ENCODE measurements at places on chromosomes 6 and 20. TPM values are rescaled to one million over a fixed set of nuclear protein-coding genes. Genes with fewer than 3 reads are reported as not detected.

Gene CCN5
- total RNA-seq = not detected

Gene SLC25A27
- 3.3 TPM for total RNA-seq

Gene DCBLD1
- total RNA-seq = 21.3 TPM

Gene PCK1
- total RNA-seq = not detected

Gene MEP1A
- not detected for total RNA-seq

Gene PLA2G7
- 0.16 TPM for total RNA-seq

Gene INSM1
- total RNA-seq = not detected

Gene LGSN
- total RNA-seq = not detected

Gene SSTR4
- not detected for total RNA-seq

Gene UNC5CL
- total RNA-seq = under 0.01 TPM

Gene MDFI
- 22.8 TPM for total RNA-seq

Gene DACT2
- not detected for total RNA-seq
